NCI-H1105 (cell line): ENCODE measurements at places on chromosomes 12 and 14.

- DNase-seq, result no peak
Measured at GRCh38 chr12:4251216-4251891, 22.2 kb upstream of the CCND2 start.

DNA sequence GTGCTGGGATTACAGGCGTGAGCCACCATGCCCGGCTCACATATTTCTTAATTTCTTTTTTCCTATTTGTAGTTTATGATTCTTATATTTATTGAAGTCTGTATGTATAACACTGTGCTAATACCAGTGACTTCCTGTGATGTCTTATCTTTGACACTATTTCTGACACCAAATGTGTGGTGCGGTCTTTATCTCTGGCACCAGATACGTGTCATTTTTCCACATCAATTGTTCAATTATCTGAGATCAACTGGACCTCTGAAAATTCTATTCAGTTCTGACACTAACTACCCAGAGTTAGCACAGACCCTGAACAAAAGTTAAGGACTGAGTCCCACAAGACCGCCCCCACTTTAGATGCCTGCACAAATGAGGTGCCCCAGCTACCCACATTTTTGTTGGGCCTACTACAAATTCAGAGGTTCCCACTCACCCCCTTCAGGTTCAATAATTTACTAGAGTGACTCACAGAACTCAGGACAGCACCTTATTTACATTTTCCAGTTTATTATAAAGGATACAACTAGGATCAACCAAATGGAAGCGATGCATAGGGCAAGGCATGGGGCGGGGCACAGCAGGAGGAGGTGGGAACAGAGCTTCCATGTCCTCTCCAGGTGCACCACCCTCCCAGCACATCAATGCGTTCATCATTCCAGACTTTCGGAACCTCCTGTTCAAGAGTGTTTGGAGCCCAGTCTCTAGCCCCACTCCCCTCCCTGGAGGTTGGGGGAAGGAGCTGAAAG is 11.6 kb upstream of the SRSF9 start:
- DNase-seq, result no peak

- DNase-seq, result no peak
Measured at GRCh38 chr14:49641697-49642129, 6.7 kb upstream of the DNAAF2 start.

GRCh38 chr12:946631-947030 is 2.9 kb downstream of the RAD52 start:
- DNase-seq, result no peak

GRCh38 chr12:115375186-115375991 is 691.4 kb upstream of the TBX3 start:
- no peak for DNase-seq
